GM23248 (cell line): ENCODE measurements at places on chromosomes 5 and 9. TPM values are rescaled to one million over a fixed set of nuclear protein-coding genes. Genes with fewer than 3 reads are reported as not detected.

DNA sequence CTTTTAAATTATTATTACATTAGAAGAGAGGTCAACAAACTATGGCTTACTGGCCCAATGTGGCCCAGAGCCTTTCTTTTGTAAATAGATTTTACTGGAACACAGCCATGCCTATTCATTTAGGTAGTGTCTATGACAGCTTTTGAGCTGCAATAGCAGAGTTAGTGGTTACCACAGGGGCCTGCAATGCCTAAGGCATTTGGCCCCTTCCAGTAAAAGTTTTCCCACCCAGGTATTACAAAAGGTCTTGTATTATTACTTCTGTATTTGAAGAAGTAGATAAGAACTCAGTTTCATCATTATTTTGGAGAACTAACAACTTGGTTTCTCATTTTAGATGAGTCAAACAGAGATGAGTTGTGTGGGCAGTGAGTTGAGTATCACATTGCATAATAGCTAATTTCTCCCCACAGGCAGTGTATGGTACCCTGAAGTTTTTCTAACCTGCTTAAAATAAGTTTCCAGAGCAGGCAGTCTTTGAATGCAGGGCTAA lies 9.5 kb downstream of the MTRR start:
- H3K4me1 ChIP-seq = peaks cover 28% of the 10 kb centered on the region
- H3K27me3 ChIP-seq = no peaks in the 10 kb centered on the region
- DNase-seq = peak; percentile 85

- H3K27ac ChIP-seq = no peak overlapping the region
- H3K36me3 ChIP-seq = no peaks in the 10 kb centered on the region
- H3K4me3 ChIP-seq = no peak overlapping the region
- H3K27me3 ChIP-seq = peaks cover 23% of the 10 kb centered on the region
Measured at GRCh38 chr9:133629221-133630110, 6.7 kb upstream of the DBH start.

DNA sequence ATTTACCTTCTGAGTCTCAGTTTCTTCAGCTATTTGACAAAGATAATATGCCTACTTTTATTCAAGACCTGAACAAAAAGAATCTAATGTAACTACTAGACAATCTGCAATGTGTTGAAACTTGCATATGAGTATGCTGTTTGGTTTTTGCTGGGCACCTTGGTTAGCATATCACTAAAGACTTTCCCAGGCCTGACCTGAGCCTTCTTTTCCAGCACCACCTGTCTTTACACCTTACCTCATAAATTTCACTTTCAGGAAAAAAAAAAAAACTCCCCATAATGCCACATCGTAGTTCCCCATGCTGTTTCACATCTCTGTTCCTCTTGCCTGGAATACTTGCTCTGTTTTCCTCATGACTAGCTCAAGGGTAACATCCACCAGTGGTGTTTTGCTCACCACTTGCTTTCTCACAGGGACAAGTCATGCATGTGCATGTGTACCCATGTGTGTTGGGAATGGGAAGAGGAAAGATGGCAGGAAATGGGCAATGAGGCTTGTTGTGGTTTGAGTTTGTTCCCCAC lies 45.6 kb upstream of the TLE4 start:
- no peak overlapping the region for H3K4me3 ChIP-seq
- DNase-seq = no peak
- no peaks in the 10 kb centered on the region for H3K4me1 ChIP-seq

DNA sequence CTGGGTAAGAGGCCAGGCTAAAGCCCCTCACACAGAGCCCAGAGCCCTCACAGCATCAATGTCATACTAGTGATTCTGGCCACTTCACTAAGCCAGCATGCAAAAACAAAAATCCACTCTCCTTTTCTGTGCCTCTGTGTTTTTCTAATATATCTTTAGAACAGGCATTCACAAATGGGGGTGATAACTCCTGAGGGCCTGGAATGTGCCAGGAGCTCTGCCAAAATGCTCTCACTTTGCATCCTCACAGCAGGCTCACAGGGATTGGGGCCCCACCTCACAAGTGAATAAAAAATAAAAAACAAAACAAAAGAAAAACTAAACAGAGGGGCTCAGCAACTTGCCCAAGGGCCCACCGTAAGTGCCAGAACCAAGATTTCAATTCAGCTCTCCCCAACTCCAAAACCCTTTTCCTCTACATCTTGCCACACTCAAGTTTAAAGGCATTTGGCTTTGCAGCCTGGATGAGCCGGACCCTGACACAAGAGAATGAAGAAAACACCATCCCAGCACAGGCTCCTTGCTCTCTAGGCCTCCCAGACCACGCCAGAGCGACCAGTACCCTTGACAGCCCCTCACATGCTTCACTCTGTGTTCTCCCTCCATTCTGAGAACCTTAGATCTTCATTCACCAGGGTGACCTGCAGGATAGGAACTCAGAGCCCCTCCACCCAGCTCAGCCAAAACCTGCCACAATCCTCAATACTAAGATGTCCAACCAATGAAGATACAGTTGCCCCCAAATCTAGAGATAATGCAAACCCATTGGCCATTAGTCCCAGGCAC lies 51.3 kb downstream of the SAXO1 start:
- no peak for DNase-seq
- no peaks in the 10 kb centered on the region for H3K36me3 ChIP-seq
- peaks cover 35% of the 10 kb centered on the region for H3K4me1 ChIP-seq
- no peak overlapping the region for H3K27ac ChIP-seq
- H3K27me3 ChIP-seq = no peaks in the 10 kb centered on the region

GRCh38 chr5:139759219-139759721 lies 36.3 kb upstream of the PSD2 start:
- H3K4me1 ChIP-seq = peaks cover 3% of the 10 kb centered on the region; the same call in 1 of the 2 replicates
- no peak overlapping the region for H3K27ac ChIP-seq
- H3K27me3 ChIP-seq = peaks cover 29% of the 10 kb centered on the region
- no peak for DNase-seq
- H3K4me3 ChIP-seq = no peak overlapping the region

GRCh38 chr5:19564036-19564435 lies 424.0 kb downstream of the CDH18 start:
- H3K4me3 ChIP-seq = no peak overlapping the region
- no peak for DNase-seq
- H3K27me3 ChIP-seq = no peaks in the 10 kb centered on the region
- no peaks in the 10 kb centered on the region for H3K4me1 ChIP-seq

DNA sequence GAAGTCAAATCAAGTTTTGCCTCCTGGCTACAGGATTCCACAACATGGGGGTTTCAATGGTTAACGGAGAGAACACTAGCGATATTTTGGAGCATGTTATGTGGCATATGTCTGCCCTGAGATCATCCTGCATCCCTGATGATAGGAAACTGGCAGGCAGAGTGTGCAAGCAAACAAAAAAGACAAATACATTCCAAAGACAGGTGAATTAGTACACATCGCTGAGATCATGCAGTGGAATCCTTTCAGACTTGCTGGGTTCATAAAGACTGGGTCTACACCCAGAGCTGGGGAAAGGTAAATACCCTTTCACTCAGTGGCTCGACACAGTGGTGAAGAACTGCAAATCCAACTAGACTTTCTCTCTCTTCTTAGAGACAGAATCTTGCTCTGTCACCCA lies 286.5 kb downstream of the EFNA5 start:
- no peak for DNase-seq
- H3K27me3 ChIP-seq = peaks cover 19% of the 10 kb centered on the region
- no peak overlapping the region for H3K27ac ChIP-seq
- no peak overlapping the region for H3K4me3 ChIP-seq
- H3K36me3 ChIP-seq = no peaks in the 10 kb centered on the region
- H3K4me1 ChIP-seq = peaks cover 27% of the 10 kb centered on the region

GRCh38 chr9:105385381-105385985 lies 62.4 kb upstream of the FSD1L start:
- H3K4me1 ChIP-seq = no peaks in the 10 kb centered on the region
- H3K4me3 ChIP-seq = no peak overlapping the region
- no peak overlapping the region for H3K27ac ChIP-seq

GRCh38 chr9:99375481-99375880 lies 153.4 kb downstream of the SEC61B start:
- DNase-seq = no peak
- H3K27ac ChIP-seq = no peak overlapping the region
- no peaks in the 10 kb centered on the region for H3K27me3 ChIP-seq
- peaks cover 12% of the 10 kb centered on the region for H3K4me1 ChIP-seq

DNA sequence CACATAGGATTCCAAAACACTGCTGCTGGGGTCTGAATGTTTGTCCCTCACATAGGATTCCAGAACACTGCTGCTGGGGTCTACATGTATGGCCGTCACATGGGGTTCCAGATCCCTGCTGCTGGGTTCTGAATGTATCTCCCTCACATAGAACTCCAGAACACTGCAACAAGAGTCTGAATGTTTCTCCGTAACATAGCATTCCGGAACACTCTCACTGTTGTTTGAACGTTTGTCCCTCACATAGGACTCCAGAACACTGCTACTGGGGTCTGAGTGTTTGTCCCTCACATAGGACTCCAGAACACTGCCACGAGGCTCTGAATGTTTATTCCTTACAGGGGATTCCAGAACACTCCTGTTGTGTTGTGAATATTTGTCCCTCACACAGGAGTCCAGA lies 216.8 kb downstream of the FOXD4L6 start:
- no peaks in the 10 kb centered on the region for H3K36me3 ChIP-seq
- H3K4me3 ChIP-seq = no peak overlapping the region
- no peak for DNase-seq
- H3K4me1 ChIP-seq = no peaks in the 10 kb centered on the region
- no peak overlapping the region for H3K27ac ChIP-seq

DNA sequence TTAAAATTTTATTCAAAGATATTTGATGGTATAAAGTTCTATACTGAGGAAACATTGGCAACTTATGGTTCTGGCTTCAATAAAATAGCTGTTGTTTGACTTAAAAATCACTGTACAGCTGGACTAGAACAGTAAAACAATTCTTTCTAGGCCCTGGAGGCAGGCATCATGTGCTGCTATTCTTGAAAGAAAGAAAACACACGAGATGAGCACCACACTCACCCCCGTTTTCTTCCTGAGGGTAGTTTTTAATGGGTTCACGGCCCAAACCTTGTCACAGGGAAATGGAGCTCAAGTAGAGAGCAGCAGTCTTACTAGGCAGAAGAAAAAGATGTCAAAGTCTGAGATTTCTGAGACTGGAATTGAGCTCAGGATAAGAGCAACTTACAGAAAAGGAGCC lies 68.0 kb downstream of the FSTL4 start:
- peaks cover 7% of the 10 kb centered on the region; the same call in 1 of the 2 replicates for H3K27me3 ChIP-seq
- H3K27ac ChIP-seq = no peak overlapping the region
- no peak overlapping the region for H3K4me3 ChIP-seq
- H3K36me3 ChIP-seq = no peaks in the 10 kb centered on the region
- DNase-seq = no peak
- no peaks in the 10 kb centered on the region for H3K4me1 ChIP-seq

DNA sequence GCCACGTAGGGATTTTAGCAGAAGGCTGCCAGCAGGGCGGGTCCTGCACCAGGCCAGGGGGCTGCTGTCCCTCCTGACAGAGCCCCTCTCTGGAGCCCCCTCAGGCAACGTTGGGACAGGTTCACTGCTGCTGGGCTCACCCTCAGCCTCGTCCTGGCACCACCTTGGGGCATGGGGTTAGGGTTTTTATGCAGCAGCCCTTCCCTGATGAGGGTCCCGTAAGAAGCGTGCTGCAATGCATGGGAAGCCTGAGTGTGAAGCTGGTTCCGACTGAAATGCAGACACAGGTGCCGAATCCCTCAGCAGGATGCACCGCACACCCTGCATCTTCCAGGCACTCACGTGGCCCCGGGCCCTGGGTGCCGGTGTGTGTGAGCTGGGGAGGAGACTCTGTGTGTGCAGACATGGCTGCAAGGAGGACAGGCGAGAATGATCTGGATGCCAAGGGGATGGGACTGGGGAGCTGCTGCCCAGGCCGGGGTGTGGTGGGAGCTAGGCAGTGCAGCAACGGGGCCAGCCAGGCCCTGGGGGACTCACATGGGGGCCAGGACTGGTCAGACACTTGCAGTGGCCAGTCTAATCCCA lies 27.1 kb downstream of the ZDHHC11B start:
- H3K27me3 ChIP-seq = peaks cover 18% of the 10 kb centered on the region
- no peak overlapping the region for H3K4me3 ChIP-seq
- no peaks in the 10 kb centered on the region for H3K4me1 ChIP-seq

GRCh38 chr9:133227242-133227860 lies 18.3 kb upstream of the OBP2B start:
- H3K27ac ChIP-seq = no peak overlapping the region
- H3K4me1 ChIP-seq = no peaks in the 10 kb centered on the region
- no peak overlapping the region for H3K4me3 ChIP-seq
- peaks cover 19% of the 10 kb centered on the region; the same call in 1 of the 2 replicates for H3K27me3 ChIP-seq
- DNase-seq = no peak
- no peaks in the 10 kb centered on the region for H3K36me3 ChIP-seq

- H3K36me3 ChIP-seq = no peaks in the 10 kb centered on the region
- H3K27me3 ChIP-seq = peaks cover 15% of the 10 kb centered on the region; the same call in 1 of the 2 replicates
- H3K4me3 ChIP-seq = no peak overlapping the region
Measured at GRCh38 chr9:87503430-87503829, 5.8 kb downstream of the DAPK1 start.

DNA sequence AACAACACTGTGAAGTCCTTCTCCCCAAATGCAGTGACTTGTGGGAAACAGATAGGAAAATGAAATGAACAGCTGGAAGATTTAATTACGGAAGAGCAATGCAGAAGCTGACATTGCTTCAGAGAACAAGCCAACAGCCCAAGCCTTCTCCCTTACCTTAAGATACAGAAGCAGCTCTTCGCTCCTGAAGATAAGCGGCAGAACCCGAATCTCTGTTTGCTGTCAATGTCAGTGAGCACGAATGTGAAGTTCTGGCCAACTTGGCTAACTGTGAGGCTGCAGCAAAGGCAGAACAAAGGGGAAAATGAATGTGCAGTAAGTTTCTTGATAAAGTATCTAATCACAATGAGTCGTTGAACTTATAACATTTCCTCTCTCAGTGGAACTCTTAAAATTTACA lies 172.4 kb downstream of the DENND1A start:
- H3K27me3 ChIP-seq = no peaks in the 10 kb centered on the region
- no peaks in the 10 kb centered on the region for H3K36me3 ChIP-seq
- H3K27ac ChIP-seq = no peak overlapping the region
- no peak for DNase-seq
- H3K4me1 ChIP-seq = peaks cover 12% of the 10 kb centered on the region

PIP5K1B gene
- total RNA-seq = not detected in 2 replicates

AGPAT2 gene
- 50.8 and 58.3 TPM in 2 replicates for total RNA-seq

PRDM9 gene
- total RNA-seq = not detected in 2 replicates

LVRN gene
- total RNA-seq = 0.32 TPM in 1 of 2 replicates, not detected in the other

SLC6A19 gene
- total RNA-seq = not detected in 2 replicates

TBC1D9B gene
- 55.7 and 64.4 TPM in 2 replicates for total RNA-seq

CA9 gene
- total RNA-seq = 3.4 and 4.3 TPM in 2 replicates

CXCL14 gene
- 1.3 TPM in 1 of 2 replicates, not detected in the other for total RNA-seq

NR3C1 gene
- total RNA-seq = 121 and 125 TPM in 2 replicates
